Effector memory CD4-positive, alpha-beta T cell (primary cell): ENCODE measurements at places on chromosomes 3 and 15.

GRCh38 chr3:128487538-128487812, 5.5 kb downstream of the GATA2 start:
- DNase-seq = no peak

DNA sequence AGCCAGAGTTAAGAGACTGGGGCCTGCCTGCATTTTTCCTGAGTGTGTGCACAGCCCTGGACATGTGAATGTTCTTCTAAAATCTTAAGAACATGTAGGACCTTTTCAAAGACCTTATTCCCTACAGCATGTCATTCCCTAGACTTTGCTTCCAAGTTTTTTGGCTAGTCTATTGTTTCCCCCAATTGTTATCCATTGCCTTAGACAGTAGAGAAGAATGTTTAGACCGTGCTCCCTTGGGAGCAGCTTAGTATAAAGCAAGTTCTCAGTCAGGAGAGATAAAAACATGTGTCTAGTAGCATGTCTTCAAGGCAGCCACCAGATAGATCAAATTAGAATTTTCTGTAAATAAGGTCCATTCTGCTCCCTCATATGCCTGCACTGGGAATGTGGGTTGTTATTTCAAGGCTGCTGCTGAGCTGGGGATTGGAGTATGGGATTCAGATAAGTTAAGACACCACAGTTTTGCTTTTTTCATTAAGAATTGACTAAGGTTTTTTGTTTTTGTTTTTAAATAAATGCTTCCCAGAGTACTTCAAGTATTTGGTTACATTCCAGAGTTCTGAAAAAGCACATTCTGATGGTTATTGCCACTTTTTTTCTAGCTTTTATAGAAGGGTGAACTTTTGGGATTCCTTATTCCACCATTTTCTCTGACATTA, 246.7 kb downstream of the RORA start:
- no peak for DNase-seq

- no peak for DNase-seq
Measured at GRCh38 chr3:188746291-188746783, 425.4 kb upstream of the TPRG1 start.

DNA sequence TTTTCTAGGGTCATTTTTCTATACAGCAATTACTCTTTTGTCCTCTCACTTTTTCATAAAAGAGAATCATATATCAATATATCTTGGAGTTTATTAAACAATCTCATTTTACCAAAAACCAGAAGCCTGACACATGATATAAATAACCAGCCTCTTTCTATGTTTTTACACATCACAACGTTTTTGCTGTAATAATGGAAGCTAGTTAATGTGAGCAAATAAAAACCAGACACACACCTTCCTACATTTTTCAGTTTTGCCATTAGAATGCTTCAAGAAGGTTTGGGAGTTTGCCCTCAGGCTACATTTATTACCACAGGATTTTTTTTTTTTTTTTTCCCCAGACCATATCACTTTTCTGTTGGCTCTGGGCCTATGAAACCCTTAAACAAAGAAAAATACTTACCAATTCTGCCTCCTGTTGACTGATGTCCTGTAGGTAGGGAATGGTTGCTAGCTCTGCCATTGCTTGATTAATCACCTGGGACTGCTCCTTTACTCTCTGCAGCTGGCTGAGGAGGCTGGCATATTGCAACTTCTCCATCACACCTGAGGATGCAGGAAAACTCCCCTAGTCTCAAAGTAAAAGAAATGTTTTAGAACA, 165.5 kb downstream of the ECT2 start:
- no peak for DNase-seq

DNA sequence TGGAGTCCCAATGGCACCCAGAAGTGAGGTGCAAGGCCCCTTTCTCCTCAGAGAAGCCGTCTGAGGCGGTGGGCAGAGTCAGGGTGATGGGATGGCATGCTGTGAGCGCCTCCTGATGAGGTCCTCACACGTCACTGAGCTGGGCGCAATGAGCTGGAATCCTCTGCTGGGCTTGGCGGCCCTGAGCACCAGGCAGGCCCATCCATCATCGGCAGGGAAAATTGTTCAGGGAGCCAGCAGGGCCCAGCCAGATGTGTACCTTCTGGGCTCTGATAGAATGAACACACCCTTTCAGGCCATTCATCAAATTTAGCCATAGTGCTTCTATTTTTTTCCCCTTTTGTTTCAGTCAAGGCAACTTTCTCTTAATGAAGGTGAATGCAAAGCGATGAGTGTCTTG, 43.7 kb downstream of the FAM3D start:
- no peak for DNase-seq

- no peak for DNase-seq
Measured at GRCh38 chr3:146159037-146159436, 1.9 kb downstream of the PLOD2 start.

DNA sequence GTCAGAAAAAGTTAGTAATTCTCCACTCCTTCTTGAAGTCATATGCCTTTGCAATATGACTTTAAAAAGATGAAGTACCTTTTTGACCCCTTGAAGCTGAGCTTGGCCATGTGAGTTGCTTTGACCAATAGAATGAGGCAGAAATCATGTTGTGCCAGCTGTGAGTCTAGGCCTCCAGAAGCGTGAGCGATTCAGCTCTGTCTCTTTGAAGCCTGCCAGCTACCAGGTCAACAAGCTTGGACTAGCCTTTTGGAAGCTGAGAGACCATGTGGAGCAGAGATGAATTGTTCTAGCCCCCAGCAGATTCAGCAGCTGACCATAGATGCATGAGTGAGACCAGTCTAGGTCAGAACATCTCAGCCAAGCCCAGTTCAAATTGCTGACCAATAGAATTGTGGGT, 69.8 kb upstream of the EOMES start:
- DNase-seq = no peak

DNA sequence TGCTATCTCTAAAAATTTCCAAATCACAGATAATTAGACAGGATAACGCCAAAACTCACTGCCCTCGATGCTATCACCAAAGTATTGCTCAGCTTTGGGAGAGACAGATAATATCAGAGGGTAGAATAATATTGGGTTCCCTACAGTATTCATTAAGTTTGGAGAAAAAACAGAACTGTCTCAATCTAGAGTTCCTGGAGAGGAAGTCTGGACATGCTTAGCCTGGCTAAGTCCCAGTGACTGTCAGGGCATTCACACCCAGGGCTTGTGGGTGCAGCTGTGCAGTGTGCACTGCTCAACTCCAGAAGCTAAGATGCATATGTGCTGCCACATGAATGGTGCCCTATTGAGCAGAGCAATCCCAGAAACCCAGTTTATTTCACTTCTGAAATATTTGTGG, 459.6 kb upstream of the DPH6 start:
- DNase-seq = no peak

- no peak for DNase-seq
Measured at GRCh38 chr3:5160940-5161858, 26.3 kb upstream of the EDEM1 start.

GRCh38 chr3:133964547-133964946, 65.2 kb downstream of the SLCO2A1 start:
- DNase-seq = no peak

- no peak for DNase-seq
Measured at GRCh38 chr15:99187936-99188335, 61.4 kb downstream of the TTC23 start.

GRCh38 chr15:100193277-100193860, 148.4 kb downstream of the ADAMTS17 start:
- no peak for DNase-seq

DNA sequence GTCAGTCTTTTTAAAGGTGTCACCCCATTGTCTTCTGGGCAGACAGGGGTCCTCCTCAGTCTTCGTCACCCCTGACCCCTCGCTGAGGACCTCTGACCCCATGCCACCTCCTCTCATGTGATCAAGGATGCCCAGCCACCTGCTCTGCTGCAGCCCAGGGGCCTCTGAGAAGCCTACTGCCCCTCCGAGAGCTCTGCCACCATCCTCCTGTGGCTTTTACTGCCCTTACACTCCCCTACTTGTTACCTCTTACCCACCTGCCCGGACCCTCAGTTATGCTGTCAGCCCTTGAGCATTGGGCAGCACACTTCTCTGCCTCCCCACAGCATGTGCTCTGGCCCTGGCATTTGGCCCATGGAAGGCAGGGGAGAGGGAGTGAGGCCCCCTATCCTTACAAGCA, 123.2 kb downstream of the LRRK1 start:
- no peak for DNase-seq

- no peak for DNase-seq
Measured at GRCh38 chr3:57598765-57599360, 1.7 kb upstream of the ARF4 start.

- DNase-seq = no peak
Measured at GRCh38 chr15:63800241-63800640, 33.5 kb downstream of the HERC1 start.

GRCh38 chr3:178443634-178444033, 92.6 kb upstream of the KCNMB2 start:
- DNase-seq = no peak

DNA sequence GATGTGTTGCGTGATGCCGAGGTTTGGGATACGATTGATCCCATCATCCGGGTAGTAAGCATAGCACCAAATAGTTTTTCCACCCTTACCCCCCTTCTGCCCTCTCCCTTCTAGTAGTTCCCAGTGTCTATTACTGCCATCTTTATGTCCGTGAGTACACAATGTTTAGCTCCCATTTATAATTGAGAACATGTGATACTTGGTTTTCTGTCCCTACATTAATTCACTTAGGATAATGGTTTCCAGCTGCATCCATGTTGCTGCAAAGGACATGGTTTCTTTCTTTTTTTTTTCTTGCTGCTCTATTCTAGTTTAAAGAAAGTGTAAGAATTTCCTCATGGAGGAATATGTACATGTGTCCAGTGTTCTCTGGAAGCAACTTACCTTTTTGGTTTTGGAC, 51.8 kb downstream of the NSUN3 start:
- no peak for DNase-seq

GRCh38 chr15:62109982-62110851, 43.4 kb downstream of the C2CD4A start:
- no peak for DNase-seq

GRCh38 chr3:63870615-63871005, 6.9 kb downstream of the ATXN7 start:
- DNase-seq = no peak

DNA sequence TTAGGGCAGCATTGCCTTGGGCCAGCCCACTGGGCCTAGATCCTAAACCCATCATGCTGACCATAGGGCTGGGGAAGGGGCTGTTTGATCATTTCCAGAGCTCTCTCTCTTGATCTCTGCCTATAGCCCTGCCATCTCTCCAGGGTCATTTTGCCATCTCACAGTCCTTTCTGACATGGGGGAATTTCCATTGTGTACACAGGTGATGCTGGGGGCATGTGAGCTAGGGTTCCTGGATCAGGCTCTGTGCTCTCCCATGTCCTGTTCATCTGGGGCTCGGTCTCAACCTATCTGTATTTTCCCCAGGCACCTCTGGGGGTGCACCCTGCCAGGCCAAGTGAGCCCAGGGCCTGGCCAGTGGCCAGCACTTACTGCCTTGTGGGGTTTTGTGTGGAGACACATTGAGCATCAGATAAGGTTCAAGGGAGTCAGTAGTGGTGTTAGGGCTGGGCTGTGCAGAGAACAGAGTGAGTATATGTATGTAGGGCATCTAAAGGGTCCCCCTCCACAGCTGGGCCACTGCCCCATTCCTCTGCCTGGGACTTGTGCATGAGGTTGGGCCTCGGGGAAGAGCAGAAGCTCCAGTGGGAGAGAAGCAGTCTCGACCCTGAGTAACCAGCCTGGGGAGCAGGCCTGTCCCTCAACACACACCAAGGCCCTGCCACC, 25.7 kb upstream of the APEH start:
- DNase-seq = no peak

- no peak for DNase-seq
Measured at GRCh38 chr15:74794248-74794969, 12.5 kb downstream of the CSK start.

GRCh38 chr15:83549623-83550022, 102.5 kb downstream of the SH3GL3 start:
- no peak for DNase-seq

DNA sequence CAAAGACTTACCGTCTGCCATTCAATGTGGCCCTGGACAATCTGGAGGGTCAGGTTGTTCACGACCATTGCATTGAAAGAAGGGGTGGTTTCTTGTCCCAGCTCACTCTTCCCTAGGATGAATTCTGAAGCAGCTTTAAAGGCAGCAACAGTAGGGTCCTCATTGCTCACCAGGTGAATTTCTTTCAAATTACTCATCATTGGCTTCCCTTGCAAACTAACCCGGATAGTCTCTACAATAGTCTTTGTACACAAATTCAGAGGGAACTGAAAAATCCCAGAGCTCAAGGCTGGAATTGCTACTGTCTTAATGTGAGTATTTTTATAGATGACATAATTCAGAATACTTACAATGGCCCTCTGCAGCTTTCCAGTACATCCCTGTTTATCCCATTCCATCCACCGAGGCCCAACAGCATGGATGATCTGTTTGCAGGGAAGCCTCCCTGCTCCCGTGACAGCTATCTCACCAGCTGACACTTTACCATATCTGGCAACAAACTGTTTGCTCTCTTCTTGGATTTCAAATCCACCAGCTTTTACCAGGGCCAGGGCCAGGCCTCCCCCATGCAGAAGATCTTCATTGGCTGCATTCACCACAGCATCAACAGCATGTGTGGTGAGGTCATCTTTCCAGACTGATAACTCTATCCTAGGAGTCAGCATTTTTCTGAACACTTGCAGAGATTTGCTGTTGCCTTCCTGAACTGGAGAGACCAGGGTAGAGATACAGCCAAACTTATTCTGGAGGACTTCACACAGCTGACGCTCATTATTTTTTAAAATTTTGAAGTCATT, 8.6 kb downstream of the PARP9 start:
- no peak for DNase-seq

DNA sequence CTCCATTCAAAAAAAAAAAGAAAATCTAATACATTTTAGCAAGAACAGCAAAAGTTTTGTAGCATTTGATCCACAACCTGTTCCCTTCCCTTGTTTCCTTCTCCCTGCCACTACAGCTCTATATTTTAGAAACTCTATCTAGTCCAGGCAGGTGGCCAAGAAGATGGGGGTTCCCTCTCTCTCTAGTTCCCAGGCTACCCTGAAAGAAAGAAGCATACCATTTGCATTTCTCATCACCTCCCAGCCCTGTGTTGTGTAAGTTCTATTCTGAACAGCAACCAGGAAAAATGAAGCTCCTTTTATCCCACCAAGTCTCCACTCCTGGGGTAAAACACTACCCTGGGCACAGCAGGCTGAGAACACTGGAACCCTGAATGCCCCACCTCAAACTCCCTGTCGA, 100.0 kb downstream of the PCCB start:
- no peak for DNase-seq

DNA sequence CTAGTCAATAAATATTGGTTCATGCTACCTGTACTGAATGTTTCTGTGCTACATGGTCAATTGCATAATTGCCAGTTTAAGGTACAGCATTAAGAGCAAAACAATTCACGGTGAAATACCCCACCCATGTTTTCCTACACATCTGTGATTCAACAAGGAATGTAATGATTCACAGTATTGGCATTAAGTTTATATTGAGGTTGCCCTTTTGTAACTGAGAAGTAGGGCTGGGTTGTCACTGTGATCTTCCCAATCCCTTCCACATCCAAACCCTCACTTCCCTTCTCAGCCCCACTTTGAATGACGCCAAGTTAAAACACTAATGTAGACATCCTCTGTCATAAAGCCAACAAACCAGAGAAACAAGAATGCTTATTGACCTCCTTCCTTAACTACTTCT, 112.0 kb upstream of the TJP1 start:
- DNase-seq = no peak

- no peak for DNase-seq
Measured at GRCh38 chr3:134437211-134437752, 48.5 kb downstream of the ANAPC13 start.

- no peak for DNase-seq
Measured at GRCh38 chr3:140494970-140495369, 182.9 kb upstream of the TRIM42 start.
